ENCODE measurements at places on chromosomes 1 and 21.
A peak's percentile ranks its signal among the peaks of the same experiment; 100 is the strongest.

DNA sequence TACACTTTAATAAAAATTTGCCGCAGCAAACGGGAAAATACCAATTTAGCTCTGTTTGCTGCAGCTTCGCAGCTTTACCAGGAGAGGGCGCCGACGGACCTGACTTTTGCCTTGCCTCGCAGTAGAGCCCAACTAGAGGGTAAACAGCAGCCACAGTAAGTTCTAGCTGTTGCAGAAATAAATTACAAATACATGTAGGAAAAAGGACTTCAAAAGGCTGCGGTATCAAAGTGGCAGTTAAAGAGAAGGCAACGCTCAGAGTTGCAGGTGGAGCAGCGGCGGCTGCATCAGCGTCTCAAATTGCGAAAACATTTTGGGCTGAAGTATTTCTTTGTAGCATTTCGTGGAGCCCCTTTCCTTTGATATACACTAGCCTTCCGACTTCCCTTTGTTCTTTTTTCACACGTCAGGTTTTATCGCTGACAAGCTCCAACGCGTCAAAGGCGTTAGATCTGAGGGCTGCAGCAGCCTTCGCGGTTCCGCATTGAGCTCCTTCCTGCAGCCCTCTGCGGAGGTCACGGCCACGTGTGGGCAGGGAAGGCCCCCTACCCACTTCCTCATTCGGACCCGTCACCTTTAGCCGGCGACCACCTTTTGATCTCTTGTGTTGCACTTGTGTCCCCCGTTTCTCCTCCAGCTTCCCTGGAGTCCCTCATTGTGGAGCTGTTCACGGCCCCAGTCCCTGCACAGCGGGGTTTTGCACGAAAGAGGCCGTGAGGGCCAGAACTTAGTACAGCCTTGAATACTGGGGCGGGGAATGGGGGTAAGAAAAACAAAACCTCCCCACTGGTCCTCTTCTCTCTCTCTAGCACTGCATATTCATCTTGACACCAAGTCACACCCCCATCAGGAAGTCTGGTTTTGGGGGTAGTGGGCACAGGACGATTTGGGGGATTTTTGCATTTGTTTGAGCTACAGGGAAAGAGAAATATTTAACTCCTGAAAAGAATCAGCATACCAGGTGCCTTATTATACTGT is 72.8 kb downstream of the S1PR1 start:
- DNase-seq, result peak; percentile 94

DNA sequence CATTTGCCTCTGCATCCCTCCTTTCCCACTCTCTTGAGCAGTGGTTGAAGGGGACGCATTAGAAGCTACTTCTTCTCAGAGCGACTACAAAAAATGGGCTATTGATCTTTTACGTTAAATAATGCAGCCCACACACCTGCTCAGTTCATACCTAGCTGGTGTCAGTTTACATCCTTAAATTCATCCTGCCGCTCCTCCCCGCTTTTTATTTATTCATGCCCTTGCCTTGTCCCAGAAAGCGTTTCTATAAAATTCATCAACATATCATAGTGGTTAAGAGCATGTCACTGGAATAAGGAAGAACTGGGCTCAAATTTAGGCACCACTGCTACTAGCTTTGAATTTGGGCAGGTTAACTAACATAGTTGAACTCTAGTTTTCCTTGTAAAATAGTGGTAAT is 66.0 kb upstream of the TINAGL1 start:
- DNase-seq, result no peak

DNA sequence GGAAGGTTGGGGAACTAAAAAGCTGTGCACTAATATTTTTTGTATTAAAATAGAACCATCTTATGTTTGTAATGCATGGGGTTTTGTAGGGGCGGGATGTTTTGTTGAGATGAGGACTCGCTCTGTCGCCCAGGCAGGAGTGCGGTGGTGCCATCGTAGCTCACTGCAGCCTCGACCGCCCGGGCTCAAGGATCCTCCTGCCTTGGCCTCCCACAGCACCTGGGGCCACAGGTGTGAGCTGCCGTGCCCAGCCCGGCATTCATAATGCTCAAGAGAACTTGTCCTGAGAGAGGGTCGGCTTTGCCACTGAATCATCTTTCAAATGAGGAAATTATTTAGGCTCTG is 3.0 kb upstream of the C1orf159 start:
- no peak for DNase-seq

DNA sequence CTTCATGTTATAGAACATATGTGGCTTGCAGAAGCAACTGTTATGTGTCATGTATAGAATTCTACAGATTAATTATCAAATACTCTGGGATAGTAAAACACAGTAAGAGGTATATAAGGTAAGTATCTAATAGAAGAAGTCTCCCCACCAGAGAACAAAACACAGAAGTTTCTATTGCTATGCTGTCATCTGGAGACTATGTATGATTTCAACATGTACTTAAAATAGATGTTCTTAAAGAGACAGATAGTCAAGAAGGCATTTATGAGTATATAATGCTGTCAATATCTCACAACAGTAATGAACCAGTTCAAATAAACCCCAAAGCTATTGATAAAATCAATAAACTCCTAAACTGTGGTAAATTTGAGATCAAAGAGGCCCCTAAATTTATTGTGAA is 8.1 kb upstream of the ADCY10 start:
- no peak for DNase-seq

GRCh38 chr1:230735447-230735846 is 11.7 kb upstream of the CAPN9 start:
- DNase-seq, result no peak

DNA sequence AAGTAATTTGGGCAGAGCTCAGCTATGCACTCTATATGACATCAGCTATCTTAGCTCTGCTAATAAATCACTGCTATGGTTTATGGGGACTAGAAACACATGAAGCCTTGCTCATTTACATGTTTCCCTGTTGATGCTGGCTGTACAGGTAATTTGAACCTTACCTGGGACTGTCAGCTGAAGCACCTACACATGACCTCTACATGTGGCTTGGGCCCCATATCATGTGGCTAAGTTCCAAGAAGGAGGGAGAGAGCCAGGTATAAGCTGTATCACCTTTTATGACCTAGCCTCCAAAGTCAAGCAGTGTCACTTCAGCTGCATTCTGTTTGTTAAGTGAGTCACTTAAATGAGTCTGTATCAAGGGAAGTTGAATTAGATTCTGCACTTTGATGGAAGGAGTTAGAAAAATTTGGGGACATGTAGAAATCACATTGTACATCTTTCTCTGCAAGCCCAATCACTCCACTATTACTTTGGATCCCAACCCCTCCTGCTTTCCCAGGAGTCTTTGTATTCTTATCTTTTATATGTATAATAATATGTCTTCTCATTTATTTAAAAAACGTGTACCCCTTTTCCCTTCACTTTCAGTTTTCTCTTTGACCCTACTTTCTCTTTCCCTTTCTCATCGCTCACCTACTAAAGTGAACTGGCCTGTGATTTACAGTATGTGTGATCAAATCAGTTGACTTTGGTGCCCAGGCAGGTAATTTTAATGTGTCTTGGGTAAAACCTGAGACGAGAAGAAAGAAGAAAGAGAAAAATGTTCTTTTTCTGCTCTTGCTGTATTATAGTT is 53.4 kb upstream of the PRKACB start:
- DNase-seq, result no peak

DNA sequence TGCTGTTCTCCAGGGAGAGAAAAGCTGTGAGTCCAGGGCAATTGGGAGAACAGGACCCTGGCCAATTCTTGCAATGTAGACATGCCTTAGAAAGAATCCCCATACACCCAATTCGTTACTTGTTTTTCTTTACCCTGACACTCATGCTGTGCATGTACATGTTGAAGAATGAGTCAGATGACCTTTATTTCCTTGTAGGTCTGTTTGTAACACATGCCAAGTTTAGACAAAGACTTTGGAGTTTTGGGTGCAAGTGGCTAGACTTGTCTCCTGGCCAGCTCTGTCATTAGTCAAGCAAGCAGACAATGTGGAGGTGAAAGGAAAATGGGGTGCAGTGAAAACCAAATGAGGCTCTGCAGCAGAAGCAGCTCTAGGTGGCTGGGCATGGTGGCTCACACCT is 38.1 kb downstream of the GNPAT start:
- no peak for DNase-seq

DNA sequence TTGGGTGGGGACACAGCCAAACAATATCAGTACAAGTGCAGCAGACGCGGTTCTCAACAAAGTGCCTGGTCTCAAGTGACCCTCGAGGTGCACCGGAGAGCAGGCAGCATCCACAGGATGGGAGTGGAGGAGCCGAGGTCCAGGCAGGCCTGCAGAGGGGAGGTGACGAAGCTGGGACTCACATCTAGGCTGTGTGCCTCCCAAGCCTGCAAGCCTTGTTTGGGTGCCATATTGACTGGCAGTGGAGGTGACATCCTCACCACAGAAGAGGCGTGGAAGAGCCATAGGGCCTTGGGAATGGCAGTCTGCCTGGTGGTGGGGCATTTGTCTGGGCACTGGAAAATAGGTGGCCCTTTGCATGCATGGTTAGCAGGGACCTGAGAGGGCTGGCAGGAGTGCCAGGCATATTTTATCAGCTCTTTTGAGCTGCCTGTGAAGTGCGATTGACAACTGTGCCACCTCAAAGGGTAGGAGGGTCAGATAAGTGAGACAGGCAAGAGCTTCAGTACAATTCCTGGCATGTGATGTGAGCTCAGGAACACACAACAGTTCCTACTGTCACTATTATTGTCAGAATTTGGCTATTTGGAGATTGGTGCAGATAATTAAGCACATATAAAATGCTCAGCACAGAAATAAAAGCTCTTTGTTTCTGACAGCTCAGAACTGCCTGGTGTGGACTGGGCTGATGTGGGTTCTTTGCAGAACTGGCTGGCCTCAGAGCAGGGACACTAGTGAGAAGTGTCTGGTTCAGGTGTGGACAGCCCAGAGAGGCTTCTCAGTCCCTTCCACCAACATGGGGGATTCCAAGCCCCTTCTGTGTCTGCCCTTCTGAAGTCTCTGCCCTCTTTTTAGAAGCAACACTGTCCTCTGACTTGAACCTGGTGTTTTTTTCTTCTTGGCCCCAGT is 347.6 kb upstream of the AJAP1 start:
- DNase-seq, result no peak

GRCh38 chr1:39294531-39294930 is 90.0 kb downstream of the MACF1 start:
- DNase-seq, result no peak

DNA sequence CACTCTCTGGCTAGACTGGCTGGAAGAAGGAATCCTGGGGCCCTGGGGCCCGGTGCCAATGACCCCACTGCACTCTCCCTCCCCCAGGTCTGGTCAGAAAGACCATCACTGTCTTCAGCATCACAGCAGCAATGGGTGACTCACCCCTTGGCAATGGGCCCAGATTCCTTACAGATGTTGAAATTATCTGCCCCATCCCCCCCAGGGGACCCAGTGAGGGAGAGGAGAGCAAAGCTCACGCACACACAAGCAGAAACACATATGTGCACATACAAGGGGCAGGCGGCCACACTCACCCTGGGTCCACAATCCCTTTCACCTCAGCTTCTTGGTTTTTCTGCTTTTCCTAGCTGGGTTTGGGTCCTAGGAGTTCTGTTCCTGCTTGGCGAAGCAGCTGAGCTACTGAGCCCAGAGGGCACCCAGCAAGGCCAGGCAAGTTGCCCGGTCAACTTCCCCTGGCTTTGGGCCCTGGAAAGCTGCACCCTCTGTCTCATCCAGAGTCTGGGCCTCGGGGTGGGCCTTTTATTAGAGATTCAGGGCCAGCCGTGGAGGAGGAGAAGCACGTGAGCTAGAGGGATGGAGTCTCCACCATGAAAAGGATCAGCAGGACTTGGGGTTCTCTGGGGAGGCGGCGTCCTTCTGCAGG is 2.6 kb downstream of the COL16A1 start:
- DNase-seq, result peak; percentile 12

DNA sequence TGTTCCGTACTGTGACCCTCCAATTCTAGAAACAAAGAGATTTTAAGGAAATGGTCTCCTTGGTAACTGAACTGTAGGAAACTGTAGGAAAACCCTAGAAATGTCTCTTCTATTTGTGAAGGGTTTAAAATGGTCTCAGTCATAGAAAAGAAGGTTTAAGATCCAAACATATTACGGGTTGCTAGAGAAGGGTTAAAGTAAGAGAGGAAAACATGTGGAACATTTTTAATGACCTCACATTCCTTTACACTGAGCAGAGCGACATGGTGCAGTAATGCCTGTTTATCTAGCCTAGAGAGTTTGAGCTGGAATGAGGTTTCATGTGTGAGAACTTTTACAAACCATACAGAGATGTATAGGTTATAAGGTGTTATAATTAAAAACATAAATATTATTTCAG is 36.9 kb upstream of the C1orf105 start:
- no peak for DNase-seq

GRCh38 chr1:203338335-203339036 is 12.4 kb downstream of the FMOD start:
- DNase-seq, result peak; percentile 36

DNA sequence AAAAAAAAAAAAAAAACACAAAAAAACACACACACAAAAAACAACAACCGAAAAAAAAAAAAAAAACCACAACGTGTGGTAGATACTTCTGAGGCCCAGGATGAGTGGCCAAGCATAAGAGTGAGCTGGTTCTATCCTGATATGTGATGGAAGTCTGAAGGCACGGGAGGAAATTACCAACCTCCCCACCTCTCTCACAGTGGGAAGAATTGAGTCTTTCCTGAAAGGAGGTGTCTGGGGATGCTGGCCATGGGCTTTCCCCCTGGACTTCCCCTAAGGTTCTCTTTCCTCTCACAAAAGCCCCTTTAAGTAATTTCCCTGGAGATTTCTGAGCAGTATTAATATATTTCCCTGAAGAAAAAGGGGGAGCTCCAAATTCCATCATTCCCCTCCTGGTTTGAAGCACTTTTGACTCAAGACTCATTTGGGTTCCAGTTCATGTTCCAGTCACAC is 5.2 kb downstream of the TMCC2 start:
- no peak for DNase-seq

- no peak for DNase-seq
These were observed 54.0 kb upstream of the IFFO2 start for GRCh38 chr1:19010503-19010902.

- DNase-seq, result no peak
These were observed 2.1 kb downstream of the DYRK1A start for GRCh38 chr21:37368541-37369279.

- no peak for DNase-seq
These were observed 4.2 kb downstream of the TMEM51 start for GRCh38 chr1:15157524-15158399.

- DNase-seq, result peak; percentile 20
These were observed 10.9 kb downstream of the WNT4 start for GRCh38 chr1:22131875-22132486.

- DNase-seq, result no peak
These were observed 188.6 kb upstream of the HP1BP3 start for GRCh38 chr1:20975668-20976067.

All from CD4-positive, alpha-beta T cell (primary cell).